Activated naive CD4-positive, alpha-beta T cell treated with anti-CD3 and anti-CD28 coated beads, Interleukin-2, amount 50 U/mL, for 72 hours (primary cell): ENCODE measurements at places on chromosomes 3 and 15. TPM values are rescaled to one million over a fixed set of nuclear protein-coding genes. Genes with fewer than 3 reads are reported as not detected.

Gene GOLGA8S
- 0.23 TPM for total RNA-seq

Gene NPAP1
- total RNA-seq, result not detected

Gene ARGFX
- total RNA-seq, result not detected

Gene AMIGO3
- total RNA-seq, result not detected

Gene EIF4A2
- 430 TPM for total RNA-seq
